ENCODE measurements at places on chromosomes 12 and 14.

- no peak for DNase-seq
Measured at GRCh38 chr12:12331244-12331771, 18.7 kb downstream of the MANSC1 start.

GRCh38 chr14:36664322-36665193 lies 2.9 kb downstream of the PAX9 start:
- no peak for DNase-seq

DNA sequence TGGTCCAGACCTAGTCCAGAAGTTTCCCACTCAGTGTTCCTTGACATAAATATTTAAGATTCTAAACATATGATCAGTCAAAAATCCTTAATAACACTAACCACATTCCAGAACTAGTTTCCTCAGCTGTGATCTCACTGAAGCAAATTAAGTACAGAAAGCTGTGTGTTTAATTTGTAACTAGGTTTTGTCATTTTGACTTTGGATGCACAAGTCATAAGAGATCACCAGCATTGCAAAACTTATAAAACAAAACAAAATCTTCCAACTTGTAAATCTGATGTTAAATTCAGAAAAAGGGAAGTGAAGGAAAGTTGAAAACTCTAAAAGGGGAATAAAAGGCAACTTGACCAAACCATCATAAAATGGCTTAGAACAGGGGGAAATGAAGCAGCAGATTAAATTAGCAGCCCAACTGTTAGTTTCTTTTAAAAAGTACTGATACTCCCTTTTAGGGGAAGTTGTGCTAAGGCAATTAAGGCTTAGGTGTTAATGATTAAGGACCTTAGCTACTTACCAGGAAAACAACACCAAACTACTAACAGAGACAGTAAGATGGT lies 56.6 kb downstream of the SH2B3 start:
- no peak for DNase-seq

- no peak for DNase-seq
Measured at GRCh38 chr14:70988452-70988851, 81.2 kb downstream of the PCNX1 start.

DNA sequence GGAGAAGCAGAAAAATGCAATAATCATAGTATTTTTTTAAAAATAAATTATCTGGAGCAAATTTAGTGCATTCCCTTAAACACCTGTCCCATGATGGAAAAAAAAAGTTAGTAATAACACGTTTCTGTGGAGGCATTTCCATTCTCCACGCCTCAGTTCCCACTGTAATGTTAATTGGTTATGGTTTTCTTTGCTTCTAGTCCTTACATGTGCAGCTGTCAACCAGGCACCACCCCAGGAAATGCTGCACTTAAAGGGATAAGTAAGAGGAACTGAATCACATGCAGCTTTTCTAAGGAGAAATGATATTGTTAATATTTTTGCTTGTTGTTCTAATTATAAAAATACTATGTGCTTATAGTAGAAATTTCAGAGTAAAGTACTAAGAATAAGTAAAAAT lies 240.3 kb downstream of the ZFP36L1 start:
- no peak for DNase-seq

GRCh38 chr14:51093371-51094281 lies 1.3 kb downstream of the TRIM9 start:
- DNase-seq, result peak; percentile 57

DNA sequence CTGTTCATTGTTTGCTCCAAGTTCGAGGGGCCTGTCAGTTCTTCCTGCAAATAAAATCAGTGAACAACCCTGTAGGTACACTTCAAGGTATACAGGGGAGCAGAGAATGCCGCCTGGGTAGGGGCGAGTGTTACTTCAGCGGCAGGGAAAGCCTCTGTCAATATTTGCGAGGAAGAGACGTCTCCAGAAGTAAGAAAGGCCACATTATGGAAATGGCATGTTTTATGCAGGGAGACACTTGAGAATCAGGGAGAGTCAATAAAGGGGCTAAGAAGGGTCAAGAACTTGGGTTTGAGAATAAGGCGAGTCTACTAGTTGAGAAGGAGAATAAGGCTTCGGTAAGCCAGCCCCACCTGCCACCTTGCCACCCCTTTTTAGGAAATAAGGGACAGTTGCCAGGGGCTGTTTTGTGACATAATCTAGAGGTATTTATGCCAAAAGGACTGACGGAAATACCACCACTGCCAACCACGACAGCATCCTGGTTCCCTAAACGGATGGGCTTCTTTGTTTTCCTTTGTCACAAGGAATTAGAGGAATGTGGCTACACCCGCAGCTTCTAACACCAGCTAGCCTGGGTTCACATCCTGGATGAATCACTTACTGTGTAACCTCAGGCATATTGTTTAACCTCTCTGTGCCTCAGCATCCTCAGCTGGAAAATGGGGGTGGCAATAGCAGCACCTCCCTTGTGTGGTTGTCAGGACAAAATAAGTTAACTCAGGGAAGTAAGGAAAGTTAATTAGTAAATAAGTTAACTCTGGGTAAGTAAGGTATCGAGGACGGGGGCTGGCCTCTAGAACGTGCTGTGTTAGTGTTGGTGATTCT lies 67.7 kb downstream of the EID3 start:
- no peak for DNase-seq

DNA sequence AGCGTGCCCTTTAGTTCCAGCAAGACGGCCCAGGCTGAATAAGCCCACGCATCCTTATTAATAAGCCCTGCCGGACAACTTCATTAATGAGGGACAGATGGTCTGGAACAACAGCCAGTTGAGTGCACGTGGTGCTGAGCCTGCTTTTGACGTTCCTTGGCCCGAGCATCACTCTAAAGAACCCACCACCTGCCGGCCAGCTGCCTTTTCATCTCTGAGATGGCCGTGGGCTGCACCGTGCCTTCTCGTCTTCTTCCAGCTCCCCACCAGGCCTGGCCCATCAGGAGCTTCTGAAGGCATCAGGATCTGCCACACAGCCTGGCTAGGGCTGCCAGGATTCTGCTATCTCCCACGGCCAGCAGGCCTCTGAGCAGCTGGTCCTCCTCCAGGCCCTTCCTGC lies 80.0 kb downstream of the AACS start:
- DNase-seq, result no peak

DNA sequence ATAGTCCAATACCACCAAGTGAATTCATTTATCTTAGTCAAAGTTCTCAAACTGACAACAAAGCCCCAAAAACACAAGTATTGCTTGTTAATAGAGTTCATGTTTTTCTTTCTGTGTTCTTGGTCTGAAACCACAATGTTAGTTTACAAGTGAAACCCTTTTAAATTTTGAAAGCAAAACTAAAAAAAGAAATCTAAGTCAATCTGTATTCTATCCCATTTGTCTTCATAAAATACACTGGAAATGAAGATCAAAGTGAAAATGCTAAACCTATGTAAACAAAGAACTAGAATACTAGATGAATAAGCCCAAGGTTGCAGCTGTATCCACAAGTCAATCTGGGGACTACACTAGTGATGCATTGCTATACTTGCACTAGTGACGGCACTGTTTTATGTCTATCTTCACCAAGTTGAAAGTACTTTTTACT lies 10.4 kb downstream of the MAP4K5 start:
- no peak for DNase-seq

GRCh38 chr12:46908236-46908935 lies 82.6 kb upstream of the SLC38A4 start:
- DNase-seq, result no peak

- no peak for DNase-seq
Measured at GRCh38 chr12:113093409-113094101, 37.0 kb downstream of the DTX1 start.

GRCh38 chr12:105756961-105757360 lies 381.8 kb downstream of the NUAK1 start:
- DNase-seq, result no peak

DNA sequence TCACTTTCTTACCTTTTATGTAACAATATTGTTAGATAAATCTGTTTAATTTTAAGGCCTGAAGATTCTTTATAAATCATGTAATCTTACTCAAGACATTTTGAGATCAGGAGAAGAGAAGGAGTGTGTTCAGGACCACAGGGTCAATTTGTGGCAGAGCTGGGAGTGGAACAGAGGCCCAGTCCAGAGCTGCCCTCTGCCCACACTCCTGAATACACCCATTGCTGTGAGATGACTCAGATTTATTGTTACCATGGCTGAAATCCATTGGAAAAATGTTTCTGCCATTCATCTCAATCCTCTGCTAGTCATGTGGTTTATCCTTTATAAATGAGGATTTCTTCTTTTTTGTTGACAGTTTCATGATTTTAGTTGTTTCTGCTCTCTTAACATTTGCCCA lies 100.5 kb upstream of the STXBP6 start:
- DNase-seq, result no peak

- DNase-seq, result no peak
Measured at GRCh38 chr12:42793166-42793565, 203.6 kb upstream of the PRICKLE1 start.
